ENCODE measurements at places on chromosomes 1 and 21.

DNA sequence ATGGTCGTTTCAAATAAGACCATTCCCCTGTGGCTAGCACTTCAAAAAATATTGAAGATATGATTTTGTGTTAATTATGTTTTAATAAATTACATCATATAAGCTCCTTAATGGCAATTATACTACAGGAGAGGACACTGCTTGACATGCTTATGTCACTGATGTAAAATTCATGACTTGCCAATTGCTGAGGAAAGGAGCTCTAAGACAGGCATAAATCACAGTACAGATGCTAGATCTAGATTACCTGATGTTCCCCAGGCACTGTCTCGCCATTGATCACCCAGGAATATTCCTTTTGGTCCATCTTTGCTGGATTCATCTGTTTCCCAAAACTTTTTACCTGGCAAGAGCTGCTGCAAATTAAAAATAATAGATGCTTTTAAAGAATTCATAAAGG, 58.8 kb downstream of the PUM1 start:
- no peak for DNase-seq

DNA sequence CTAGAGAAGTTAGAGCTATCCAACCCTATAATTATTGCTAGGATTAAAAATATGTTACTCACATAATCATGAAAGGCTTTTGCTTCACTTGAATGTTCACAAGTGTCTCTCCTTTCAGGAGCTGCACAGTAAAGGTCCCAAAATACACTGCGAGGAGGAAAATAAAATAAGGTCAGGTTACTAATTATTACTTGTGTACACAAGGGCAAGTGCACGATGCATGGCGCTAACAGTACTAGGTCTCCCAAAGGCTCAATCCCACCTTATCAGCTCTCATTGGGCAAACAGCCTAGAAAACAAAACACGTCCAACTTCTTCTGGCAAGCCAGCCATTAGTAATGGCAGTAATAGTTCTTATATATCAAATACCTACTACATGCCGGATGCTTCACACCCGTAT, 4.4 kb downstream of the SSBP3 start:
- no peak for DNase-seq

- DNase-seq, result no peak
Observed at GRCh38 chr1:40848530-40849189, 13.5 kb downstream of the CITED4 start.

- DNase-seq, result no peak
Observed at GRCh38 chr1:230922620-230923019, 54.3 kb upstream of the C1orf198 start.

- DNase-seq, result no peak
Observed at GRCh38 chr21:42527127-42527488, 13.5 kb downstream of the SLC37A1 start.

GRCh38 chr1:10299151-10299550, 88.8 kb downstream of the KIF1B start:
- no peak for DNase-seq

DNA sequence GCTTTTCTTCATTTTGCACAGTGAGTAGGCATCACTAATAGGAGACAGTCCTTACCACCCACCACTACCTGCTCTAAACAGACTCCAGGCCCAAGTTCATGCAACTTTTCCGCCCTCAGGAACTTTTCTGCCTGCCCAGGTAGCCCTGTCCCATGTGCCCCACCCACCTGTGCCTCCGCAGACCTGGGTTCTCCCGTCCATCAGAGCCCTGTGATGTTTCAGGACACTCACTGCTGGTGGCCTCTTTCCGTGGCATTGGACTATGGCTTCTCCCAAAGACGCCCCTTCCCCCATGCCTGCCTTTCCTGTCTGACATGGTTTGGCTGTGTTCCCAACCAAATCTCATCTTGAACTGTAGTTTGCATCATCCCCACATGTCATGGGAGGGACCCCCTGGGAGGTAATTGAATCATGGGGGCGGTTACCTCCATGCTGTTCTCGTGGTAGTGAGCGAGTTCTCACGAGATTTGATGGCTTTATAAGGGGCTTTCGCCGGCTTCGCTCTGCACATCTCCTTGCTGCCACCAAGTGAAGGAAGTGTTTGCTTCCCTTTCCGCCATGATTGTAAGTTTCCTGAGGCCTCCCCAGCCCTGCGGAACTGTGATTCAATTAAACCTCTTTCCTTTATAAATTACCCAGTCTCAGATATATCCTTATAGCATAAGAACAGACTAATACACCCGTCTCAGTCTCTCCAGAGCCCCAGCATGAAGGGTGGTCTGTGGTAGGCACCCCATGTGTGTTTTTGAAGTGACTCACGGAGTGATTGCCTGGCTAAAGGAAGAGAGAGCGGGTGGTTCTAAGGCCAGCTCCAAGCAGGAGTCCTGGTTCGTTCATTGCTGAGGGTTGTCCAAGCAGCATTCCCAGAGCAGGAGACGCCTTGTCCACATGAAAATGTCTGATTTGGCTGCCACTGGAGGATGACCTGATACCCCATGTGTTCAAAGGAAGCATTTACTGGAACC, 86.0 kb upstream of the ZBTB40 start:
- no peak for DNase-seq

DNA sequence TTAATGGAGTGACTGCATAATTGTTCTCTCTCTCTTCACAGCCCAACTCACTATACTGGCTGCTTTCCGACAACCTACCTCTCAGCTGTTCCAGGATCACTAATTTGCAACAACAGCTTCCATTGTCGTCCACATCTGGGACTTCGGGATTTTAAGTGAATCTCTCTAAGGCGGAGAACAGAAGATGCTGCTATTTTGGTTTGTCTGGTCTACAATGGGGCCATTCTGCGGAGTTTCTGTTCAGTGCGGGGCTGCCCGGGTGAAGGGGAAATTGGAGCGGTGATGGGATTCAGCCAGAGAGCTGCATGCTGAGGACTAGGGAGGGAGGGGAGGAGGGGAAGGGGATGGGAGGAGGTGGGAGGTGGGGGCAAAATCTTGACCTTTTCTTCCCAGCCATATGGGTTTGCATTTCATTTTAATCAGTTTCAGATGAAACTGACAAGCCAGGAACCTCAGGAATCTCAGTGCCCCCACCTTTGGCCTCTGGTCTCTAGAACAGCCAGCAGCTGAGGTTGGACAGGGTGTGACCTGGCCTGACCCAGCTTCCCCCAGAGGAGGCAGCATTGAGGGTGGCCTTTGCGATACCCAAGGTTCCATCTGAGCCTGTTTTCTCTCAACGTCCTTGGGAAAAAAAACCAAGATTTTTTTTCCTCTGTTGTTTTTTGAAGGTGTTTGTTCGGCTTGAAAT, 6.9 kb upstream of the SRP9 start:
- DNase-seq, result peak; percentile 84

- no peak for DNase-seq
Observed at GRCh38 chr1:108865316-108865910, 8.5 kb upstream of the AKNAD1 start.

DNA sequence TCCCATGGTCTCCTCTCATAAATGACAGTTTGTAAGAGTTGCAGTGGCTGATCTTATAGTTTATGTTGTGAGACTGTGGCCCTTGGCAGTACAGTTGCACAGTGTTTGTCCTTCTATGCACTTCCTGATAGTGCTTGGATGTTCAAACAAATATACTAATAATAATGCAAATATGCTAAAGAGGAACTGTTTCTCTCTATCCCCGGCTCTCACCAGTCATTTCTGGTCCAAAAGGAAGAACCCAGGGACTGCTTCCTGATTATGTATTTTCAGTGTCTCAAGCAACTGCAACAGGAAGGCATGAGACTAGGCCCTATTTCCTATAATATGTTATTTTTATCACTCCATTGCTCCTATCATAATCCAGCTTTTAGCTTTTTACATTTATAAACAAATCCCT, 17.0 kb upstream of the SUCO start:
- no peak for DNase-seq

Data from foreskin melanocyte (primary cell).